ENCODE measurements at places on chromosomes 5 and 9. TPM values are rescaled to one million over a fixed set of nuclear protein-coding genes. Genes with fewer than 3 reads are reported as not detected.
A peak's percentile ranks its signal among the peaks of the same experiment; 100 is the strongest.

LCNL1 gene
- total RNA-seq = 0.42 TPM

DNA sequence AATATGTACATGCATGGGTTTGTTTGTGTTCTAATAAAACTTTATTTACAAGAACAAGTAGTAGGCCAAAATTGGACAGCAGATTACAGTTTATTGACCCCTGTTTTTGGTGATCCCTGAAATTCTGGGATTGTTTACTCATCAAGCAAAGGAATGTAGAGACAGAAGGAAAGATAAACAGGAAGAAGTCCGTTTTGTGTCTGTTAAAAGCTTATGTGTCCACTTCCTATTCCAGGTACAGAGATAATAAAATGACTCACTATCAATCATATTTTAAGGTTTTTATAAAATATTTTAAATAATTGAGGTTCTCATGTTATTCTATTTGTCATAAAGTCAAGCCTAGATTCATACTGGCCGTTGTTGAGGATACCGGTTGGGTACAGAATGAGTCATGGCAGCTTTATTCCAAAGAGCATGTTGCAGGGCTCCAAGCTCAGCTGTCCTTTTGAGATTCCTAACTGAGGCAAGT is 214.9 kb upstream of the DAB2 start:
- no peak for DNase-seq

PPP2CA gene
- 89.0 TPM for total RNA-seq

- no peak for DNase-seq
These were observed 30.6 kb downstream of the CRHBP start for GRCh38 chr5:76983468-76983867.

DNA sequence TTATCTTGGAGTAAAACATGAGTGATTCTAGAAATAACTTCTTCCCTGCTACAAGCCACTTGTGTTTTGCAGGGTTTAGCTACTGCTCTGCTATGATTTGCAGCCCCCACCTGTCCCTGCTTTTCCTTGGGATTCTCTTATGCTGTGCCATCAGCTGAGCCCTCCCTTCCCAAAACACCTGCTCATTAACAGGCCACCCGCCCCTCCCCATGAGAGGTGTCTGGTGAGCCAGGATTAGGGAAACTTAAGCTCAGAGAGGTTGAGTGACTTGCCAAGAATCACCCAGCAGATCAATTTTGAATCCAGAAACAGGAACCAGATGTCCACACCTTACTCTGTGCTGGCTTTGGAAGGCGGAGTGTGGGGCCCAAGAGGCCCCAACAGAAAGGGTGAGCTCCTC is 111.7 kb upstream of the CXCL14 start:
- peak; percentile 89 for DNase-seq

DNA sequence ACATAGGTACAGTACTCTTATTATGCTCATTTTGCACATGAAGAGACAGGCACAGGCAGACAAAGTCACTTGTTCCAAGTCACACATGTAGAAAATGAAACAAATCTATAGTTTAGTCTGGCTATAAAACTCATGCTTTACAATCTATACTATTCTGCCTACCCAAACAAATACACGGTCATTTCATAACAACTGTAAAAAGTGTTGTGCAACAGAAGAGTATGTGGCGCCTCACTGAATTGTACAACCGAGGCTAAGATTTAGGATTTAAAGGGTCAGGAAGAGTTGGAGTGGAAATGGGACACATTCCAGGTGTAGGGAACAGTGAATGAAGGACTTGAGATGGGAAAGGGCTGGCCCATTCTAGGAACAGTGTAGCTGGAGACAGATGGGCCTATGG is 82.9 kb upstream of the TRIO start:
- DNase-seq = no peak
